ENCODE measurements at places on chromosomes 4 and X.

DNA sequence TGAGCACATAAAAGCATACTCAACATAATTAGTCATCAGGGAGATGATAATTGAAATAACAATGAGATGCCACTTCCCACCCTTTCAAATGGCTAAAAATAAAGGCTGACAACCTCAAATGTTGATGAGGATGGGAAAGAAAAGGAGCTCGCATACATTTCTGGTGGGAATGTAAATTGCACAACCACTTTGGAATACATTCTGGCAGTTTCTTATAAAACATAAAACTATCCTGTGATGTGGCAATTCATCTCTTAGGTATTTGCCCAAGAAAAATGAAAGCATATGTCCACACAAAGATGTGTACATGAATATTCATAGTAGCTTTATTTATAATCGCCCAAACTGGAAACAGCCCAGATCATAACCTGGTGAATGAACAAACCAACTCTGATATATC is 687 bp upstream of the ZNF275 start:
- DNase-seq = no peak

DNA sequence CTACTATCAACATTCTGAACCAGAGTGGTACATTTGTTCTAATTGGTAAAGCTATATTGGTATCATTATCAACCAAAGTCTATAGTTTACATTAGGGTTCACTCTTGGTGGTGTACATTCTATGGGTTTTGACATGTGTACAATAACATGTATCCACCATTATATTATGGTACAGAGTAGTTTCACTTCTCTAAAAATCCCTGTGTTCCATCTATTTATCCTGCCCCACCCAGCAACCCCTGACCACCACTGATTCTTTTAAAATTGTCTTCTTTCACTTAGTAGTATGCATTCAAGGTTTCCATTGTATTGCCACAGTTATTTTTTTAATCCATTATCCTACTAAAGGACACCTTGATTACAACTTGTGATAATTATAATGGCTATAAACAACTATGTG is 15.3 kb upstream of the TMPRSS11D start:
- no peak for DNase-seq

DNA sequence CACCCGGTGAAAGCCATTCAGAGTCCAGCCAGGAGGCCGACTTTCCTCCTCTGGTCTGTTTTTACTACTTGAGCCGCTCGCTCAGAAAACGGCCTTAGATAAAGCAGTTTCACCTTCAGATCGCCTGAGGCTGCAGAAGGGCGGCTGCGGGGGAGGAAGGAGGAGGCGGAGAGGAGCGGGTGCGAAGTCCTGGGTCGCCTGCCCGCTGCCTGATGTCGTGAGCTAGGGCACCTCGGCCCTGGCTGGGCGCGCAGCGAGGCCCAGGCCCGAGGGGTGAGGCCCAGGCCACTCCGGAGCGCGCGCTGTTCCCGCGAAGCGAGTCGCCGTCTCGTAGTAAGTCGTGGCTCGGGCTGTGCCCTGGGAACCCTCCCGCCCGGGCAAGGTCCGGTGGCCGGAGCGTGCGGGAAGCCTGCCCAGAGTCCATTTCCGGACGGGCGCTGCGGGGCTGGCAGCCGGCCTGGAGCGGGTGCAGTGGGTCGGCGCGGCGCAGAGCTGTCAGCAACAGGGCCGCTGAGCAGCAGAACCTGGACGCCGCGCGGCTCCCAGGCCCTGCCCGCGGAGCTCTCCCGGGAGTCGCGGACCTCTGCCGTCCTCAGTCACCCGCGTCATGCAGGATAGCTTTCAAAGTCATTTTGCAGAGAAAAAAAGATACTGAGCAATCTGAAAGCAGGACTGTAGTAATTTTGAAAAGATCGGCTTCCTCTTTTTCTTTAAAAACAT is 18.6 kb downstream of the TRIM2 start:
- DNase-seq = peak; percentile 70

- no peak for DNase-seq
Observed at GRCh38 chrX:1725472-1725871, 110.6 kb downstream of the ASMT start.

DNA sequence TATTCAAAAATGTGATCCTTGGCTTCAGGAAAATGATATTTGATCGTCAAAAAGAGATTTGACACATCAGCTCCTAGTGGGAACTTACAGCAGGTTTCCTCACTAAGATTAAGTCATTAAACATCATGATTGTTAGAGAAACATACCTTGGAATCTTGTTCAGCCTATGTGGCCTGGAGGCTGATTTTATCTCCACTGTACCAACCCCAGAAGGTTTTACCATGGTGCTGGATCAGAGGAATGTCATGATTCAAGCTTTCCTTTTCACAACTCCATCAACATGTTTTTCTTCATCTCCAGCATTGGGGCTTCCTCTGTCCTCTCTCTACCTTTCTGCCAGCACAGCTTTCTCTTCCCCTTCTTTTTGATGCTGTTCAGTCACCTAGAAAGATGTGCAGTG is 68.4 kb upstream of the MID1IP1 start:
- DNase-seq = no peak

DNA sequence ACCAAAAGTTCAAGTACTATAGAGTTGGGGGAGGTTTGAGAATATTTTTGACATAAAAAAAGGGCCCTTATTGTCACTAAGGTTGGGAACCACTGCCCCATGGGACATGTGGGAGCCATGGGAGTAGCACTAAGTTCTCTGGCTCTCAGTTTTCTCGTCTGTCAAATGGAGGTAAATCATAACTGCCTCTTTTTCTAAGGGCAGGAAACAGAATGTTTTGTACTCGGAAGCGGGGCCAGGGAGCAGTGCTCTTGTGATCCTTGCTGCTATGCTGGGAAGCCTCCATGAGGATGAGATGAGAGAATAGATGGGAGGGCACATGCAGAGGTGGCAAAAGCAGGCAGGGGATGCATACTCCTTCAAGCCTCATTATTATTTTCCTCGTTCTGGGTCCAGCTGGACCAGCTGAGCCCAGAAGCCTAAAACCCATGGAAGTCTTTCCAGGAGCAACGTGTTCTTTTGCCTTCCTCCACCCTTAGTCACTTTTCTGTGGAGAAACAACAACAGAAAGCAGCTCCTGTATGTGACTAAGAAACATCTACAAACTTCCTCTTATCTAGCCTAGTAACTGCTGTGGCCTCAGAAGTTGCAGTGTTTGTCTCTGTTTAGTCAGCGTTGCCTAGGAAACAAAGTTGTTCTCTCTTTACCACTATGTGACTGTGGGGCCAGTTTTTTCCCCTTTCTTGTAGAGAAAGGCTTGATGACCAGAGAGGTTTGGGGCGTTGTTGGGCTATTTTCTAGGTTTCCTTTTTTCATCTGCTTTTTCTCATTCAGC is 64.8 kb downstream of the TSC22D3 start:
- peak; percentile 78 for DNase-seq

DNA sequence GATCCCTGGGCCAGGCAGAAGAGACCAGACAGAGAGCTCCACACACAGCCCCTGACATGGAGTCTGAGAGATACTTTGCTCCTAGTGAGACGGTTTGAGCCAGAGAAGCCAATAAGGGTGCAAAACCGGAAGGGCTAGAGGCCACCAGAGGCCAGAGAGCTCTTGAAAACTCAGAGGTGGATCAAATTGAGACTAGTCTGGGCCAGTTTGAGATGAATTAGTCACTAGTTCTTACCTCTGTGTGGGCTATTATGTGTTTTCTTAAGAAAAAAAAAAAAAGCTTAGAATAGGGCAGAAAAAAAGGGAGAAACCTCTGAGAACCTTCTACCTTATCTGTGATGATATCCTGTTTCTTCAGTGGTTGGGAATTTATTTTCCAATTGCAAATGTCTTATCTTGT is 110.4 kb upstream of the EDNRA start:
- DNase-seq = no peak

DNA sequence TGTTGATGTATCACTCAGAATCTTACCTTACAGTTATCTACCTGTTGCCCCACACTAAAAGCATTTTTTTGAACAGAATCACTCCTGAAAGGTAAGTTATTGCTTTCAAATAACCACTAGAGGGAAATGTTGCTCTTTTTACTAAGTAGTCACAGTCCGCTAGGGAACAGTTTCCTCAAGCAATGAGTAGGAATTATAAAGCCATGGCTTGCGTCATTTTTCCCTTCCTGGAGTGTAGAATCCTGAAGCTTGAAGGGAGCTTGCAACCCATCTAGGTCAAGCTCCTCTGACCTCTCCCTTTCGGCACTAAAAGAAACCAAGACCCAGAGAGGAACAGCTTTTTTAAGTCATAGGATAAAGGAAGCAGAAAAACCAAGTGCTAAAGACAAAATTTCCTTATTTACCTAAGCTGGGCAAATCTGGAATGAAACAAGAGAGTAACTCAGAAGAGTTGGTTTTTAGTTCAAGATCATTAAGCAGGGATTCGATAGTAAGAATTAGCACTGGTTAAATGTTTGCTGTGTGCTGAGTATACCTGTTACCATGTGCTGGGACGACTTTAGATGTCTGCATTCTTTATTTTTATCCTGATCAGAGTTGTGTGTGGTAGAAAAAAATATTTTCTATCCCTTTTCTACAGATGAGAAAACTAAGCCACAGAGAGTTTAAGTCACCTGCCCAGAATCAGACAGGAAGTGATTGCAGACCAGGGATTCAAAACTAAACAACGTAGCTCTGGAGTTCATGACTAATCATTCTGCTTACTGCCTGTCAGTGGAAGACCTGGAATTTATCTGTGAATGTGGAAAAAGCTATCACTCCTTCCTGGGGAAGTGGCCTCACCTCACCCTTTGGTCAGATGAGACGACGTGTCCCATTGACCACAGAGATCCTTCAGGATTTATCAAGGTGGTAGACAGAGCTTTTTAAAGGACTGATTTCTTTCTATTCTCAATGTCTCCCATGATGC is 631.5 kb downstream of the RAB28 start:
- DNase-seq = peak; percentile 24

DNA sequence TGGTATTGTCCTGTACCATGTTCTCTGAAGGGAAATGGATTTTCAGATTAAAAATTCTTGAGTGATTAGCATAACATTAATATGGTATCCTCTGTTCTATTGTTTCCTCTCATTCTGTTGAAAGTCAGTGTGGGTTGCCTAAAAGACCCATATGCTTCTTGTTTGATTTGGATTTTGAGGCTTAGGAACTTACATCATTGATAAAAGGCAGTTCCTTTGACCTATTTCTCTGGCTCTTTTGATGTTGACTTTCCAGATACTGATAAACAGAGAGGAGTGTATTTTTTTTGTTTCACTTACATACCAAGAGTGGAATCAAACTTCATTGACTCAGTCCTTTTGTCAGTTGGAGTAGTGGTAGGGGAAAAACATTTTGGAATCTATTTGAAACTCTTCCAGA is 32.8 kb downstream of the TMEM144 start:
- DNase-seq = no peak

DNA sequence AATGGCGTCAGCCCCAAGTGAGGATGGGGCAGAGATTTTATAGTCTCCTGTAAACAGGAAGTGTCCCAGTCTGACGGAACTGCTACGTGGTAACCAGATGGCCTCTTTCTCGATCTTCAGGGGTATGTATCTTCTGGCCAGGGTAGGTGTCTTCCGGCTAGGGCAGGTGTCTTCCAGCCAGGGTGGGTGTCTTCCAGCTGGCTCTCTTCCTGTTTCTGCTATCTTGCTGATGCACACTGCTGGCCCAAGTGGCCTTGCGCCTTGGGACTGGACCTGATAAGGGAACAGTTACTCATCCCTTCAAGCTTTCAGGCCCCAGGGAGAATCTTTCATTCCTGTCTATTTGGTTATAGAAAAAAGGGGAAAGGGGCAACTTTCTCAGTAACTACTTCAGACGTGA is 178.7 kb upstream of the MAGEE2 start:
- no peak for DNase-seq

- DNase-seq = no peak
Observed at GRCh38 chr4:74202062-74202586, 44.2 kb downstream of the MTHFD2L start.

DNA sequence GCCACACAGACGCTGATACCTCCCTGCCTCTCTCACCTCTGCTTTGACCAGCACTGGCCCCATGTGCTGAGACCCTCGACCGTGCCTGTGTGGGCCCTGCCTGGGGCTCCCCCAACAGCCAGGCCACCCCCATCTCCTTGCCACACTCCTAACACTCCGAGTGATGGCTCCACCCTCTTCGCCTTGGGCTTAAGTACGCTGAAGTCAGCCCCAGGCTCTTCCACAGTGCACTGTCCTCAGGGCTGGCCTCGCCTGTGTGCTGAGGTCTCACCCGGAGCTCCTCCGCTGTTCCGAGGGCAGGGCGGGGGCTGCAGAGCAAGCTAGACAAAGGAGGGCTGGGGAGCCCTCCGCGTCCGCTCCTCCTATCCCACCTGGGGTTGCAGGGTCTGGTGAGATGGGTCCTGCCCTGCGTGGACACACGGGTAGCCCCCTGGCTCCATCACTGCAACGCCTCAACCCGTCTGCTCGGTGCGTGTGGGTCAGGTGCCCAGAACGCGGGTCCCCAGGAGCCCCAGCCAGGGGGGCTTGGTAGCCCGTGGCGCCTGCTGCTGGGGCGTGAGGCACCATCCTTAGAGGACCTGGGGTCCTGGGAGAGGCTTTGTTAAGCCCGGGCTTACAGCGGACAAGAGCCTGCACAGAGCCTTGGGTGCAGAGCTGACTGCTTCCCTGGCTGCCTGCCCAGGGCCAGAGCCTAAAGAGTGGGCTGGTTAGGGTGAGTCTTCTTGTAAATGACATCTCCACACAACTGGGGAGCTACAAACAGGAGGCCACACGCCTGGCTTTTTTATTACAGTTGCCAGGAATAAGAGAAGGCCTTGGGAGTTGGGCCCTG is 42.6 kb upstream of the NKX1-1 start:
- DNase-seq = no peak

- DNase-seq = peak; percentile 62
Observed at GRCh38 chr4:104743215-104743653, 248.5 kb upstream of the CXXC4 start.

GRCh38 chr4:15744016-15744545 is 34.0 kb upstream of the CD38 start:
- DNase-seq = no peak

DNA sequence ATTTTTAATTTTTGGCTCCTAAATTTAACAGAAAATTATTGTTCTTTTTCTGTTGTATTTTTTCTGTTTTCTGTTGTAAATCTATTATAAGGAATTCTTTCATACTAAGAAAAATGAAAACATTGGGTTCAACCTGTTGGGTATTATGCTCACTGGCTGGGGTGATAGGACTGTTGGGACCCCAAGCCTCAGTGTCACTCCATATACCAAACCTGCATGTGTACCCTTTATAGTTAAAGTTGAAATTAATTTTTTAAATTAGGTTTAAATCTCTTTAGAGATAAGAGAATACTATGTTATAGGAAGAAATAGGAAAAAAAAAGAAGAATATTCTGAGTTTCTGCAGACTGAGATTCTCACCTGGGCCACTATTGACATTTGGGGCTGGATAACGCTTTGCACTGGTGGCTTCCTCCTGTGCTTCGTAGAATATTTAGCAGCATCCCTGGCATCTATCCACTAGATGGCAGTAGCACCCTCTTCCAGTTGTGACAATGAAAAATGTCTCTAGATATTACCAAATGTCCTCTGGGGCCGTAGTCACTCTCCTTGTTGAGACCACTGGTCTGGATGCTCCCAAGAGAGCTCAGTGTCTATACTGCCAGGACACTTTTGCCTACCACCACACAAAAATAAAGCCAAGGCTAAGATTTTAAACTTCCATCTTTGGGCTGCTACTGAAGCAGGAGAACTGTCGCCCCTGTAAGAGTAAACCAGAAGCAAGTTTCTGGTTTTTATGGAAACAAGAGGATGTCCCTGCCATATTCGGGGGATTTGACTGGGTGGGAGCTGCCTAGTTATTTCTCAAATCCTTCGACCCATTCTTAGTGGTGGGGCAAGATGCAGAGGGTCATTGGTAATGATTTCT is 22.4 kb upstream of the CLTRN start:
- DNase-seq = peak; percentile 32

All from GM20000 (cell line).